ENCODE measurements at places on chromosomes 1 and 21. TPM values are rescaled to one million over a fixed set of nuclear protein-coding genes. Genes with fewer than 3 reads are reported as not detected.

The SYT2 gene
- not detected for total RNA-seq

GRCh38 chr1:39898648-39899603 lies 2.8 kb downstream of the MYCL start:
- no peak for DNase-seq
- no peak overlapping the region for H3K27ac ChIP-seq
- H3K36me3 ChIP-seq: no peaks in the 10 kb centered on the region
- H3K4me1 ChIP-seq: peaks cover 6% of the 10 kb centered on the region
- no peak overlapping the region for H3K4me3 ChIP-seq
- H3K27me3 ChIP-seq: peaks cover 68% of the 10 kb centered on the region

The S100A1 gene
- not detected for total RNA-seq

The FMO3 gene
- total RNA-seq: not detected

The RGS16 gene
- 94.3 TPM for total RNA-seq

- peaks cover 23% of the 10 kb centered on the region for H3K4me1 ChIP-seq
- no peaks in the 10 kb centered on the region for H3K36me3 ChIP-seq
- H3K27me3 ChIP-seq: peaks cover 2% of the 10 kb centered on the region
- no peak overlapping the region for H3K27ac ChIP-seq
- no peak overlapping the region for H3K4me3 ChIP-seq
Observed at GRCh38 chr1:206957639-206958038, 11.4 kb upstream of the PIGR start.

GRCh38 chr1:156451505-156452160 lies 48.9 kb downstream of the MEF2D start:
- H3K27me3 ChIP-seq: peaks cover 50% of the 10 kb centered on the region
- no peak overlapping the region for H3K4me3 ChIP-seq
- no peak for DNase-seq
- H3K27ac ChIP-seq: no peak overlapping the region
- H3K36me3 ChIP-seq: peaks cover 3% of the 10 kb centered on the region

DNA sequence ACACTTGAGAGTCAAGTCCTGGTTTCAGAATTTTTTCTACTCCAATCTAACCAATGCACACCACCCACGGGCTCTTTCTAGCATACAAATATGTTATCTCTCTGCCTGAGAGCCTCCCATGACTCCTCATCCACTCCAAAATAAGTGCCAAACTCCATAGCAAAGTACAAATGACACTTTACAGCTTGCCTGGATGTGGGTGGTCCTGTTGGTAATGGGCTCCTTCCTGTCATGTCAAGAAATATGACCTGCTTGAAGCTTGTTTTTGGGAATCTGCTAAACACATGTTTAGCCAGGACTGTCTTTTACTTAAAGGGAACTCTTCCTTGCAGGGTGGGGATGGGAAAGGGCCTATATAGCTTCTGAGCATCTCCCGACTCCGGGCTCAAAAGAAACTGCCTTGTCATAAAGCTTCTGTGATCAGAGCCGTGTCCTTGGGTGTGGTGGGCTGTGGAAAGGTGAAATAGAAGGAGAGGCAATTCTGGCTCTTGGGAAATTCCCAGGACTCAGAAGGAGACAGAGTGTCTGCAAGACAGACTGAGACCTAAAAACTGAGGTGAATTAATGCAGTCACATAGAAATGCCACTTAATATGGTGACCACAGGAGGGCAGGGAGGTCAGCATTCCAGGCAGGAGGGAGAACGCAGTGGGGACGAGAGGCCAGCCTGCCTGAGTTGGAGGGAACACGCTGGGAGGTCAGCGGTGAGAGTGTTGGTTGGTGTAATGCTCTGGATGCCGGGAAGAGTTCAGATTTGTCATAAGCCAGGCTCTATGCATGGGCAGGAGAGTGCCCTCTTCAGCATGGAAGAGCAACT lies 6.1 kb upstream of the IGFN1 start:
- no peaks in the 10 kb centered on the region for H3K36me3 ChIP-seq
- no peak for DNase-seq
- H3K4me3 ChIP-seq: no peak overlapping the region
- peaks cover 28% of the 10 kb centered on the region for H3K27me3 ChIP-seq

DNA sequence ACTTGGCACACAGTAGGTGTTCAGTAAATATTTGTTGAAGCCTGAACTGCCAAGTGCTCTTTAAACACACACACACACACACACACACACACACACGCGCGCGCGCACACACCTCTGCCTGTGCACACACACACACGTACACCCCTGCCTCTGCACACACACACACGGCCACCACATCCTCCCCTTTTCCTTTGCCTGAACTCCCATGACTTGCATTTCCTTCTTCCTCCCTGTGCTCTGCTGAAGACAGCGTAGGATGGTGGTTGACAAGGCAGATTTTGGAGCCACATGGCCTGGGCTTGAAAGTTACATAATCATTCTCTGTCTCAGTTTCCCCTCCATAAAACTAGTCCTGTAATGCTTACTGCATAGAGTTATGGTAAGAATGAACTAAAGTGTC lies 712.3 kb downstream of the PTPRU start:
- no peak overlapping the region for H3K27ac ChIP-seq
- H3K36me3 ChIP-seq: no peaks in the 10 kb centered on the region
- no peaks in the 10 kb centered on the region for H3K4me1 ChIP-seq
- DNase-seq: no peak

DNA sequence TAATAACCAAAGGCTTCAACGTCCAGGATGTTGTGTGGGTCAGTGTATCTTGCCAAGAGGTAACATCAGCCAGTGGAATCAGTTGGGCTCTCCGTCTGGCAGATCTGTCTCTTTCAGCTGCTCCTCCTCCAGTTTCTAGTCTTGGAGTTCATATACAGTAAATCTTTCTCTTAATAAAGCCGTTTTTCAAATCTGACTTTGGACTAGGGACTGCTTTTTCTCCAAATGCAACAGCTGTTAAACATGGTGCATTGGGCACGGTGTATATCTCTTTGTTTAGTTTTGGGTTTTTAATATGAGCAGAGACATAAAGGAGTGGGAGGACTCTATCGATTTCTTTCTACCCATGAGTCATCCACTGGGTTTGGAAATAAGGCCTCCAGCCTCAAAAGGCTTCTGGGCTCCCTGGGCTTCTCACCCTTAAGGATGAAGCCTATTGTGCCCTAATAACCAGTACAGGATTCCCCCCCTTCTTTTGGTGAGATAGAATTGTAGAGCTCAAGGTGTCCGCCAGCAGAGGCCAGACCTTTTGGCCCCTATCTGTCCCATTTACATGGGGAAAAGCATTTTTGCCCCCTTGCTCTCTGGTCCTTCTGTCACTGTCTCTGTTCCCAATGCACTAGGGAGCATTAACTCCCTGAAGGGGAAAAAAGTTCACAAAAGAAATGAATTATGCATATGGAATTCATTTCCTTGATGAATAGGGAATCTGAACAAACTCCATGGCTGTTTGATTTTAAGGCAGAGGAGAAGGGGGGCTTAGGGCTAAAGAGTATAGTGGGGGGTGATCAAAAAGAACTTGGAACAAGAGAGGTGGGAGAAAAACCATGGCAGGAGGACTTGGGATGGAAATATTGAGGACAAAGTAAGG lies 86.0 kb downstream of the PBX1 start:
- H3K4me1 ChIP-seq: no peaks in the 10 kb centered on the region
- no peak overlapping the region for H3K4me3 ChIP-seq
- no peaks in the 10 kb centered on the region for H3K27me3 ChIP-seq
- DNase-seq: no peak
- no peak overlapping the region for H3K27ac ChIP-seq

DNA sequence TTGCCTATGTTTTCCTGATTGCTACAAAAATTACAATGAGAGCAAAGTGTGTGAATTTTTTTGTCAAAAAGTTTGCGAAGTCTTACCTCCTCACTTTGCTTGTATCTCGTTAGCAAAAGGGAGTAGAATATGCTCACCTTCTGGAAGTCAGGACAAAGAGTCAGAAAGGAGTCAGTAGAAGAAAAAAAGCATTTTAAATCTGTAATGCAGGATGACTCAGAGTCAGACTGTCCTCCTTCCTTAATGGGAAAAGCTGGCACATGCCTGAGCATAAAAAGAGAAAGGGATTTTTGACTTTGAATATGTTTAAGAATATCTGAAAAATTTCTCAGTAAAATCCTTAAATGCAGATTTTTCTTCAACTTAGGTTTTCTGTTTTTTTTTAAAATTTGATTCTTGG lies 14.2 kb upstream of the VN1R5 start:
- H3K4me3 ChIP-seq: no peak overlapping the region
- no peaks in the 10 kb centered on the region for H3K36me3 ChIP-seq
- H3K4me1 ChIP-seq: no peaks in the 10 kb centered on the region

The IQGAP3 gene
- total RNA-seq: 11.2 TPM

Data from activated CD4-positive, alpha-beta T cell treated with anti-CD3 and anti-CD28 coated beads, Interleukin-2, amount 10 ng/mL, durations not matched to agents 24 days and 14 days (primary cell).